NCI-H2081 (cell line): ENCODE measurements at places on chromosomes 13 and 19.
A peak's percentile ranks its signal among the peaks of the same experiment; 100 is the strongest.

DNA sequence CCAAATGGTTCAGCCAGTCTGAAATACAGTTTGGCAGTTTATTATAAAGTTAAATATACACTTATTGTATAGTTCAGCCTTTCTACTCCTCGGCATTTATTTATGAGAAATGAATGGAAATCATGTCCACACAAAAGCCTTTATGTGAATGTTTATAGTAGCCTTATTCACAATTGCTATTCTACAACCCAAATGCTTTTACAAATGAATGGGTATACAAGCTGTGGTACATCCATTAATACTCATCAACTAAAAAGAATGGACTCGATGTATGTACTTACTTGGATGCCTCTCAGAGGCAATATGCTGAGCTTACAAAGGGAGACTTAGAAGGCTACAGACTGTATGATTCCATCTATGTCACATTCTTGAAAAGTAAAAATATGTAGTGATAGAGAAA is 150.7 kb downstream of the NBEA start:
- DNase-seq: no peak

- DNase-seq: no peak
Measured at GRCh38 chr19:28148554-28148953, 1064.4 kb downstream of the UQCRFS1 start.

DNA sequence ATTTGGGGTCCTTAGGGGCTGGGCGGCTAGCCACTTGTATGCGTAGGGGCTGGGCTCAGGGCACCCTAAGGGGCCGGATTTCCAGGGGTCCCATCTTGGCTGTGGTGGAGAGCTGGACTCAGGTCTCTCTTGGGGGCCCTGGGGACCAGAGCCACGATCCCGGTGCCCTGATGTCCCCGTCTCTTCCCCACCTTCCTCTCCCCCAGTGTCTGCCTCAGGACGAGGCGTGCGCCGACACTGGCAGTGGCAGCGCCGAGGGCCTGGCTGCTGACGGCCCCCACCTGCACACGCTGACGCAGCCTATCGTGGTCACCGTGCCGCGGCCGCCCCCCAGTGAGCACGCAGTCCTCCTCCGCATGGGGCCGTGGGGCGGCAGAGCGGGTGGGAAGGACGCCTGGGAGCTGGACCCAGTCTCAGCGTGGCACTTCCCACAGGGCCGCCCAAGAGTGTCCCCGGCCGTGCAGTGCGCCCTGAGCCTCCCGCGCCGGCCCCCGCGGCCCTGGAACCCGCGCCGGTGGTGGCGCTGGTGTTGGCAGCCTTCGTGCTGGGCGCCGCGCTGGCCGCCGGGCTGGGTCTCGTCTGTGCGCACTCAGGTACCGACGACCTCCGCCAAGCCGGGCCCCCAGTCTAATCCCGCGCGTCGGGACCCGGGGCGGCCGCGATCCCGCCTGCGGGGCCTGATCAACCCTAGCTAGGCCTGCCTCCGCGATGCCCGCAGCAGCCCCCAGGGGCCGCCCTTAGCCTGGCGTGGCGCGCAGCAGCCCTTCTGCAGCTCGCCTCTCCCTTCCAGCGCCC is 2.7 kb upstream of the SNAPC2 start:
- peak; percentile 51 for DNase-seq

DNA sequence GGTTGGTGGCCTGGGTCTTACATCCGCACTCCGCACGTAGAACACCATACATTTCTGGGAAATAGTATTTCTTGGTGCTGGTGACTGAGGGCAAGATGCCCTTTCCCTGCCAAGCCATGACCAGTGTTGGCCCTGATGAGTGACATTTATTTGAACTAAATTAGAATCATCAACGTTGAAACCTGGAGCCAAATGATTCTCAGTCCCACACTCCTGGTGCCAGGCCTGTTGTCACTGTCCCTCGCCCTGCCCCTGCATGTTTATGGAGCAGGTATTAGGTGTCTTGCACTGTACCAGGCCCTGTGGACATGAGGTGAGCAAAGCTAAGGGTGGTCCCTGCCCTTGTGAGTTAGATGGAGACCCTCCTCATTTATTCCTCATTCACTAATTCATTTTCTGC is 5.8 kb downstream of the CHST8 start:
- no peak for DNase-seq

- no peak for DNase-seq
Measured at GRCh38 chr13:112969692-112970338, 801 bp downstream of the MCF2L start.

DNA sequence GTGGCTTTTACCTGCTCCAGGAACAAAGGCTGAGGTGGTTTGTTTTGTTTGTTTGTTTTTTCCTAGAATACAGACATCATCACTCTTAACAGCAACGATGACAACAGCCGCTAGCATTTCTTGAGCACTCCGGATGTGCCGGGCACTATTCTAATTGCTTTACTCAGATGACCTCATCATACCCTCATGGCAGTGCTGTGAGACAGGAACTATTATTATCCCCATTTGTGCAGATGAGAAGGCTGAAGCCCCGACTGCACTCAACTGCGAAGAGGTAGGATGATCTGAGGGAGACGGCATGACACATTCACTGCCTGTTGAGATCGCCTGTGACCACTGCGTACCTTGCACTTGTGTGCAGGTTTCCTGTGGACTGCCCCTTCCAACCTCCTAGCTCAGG is 66.5 kb downstream of the CCDC70 start:
- peak; percentile 20 for DNase-seq

DNA sequence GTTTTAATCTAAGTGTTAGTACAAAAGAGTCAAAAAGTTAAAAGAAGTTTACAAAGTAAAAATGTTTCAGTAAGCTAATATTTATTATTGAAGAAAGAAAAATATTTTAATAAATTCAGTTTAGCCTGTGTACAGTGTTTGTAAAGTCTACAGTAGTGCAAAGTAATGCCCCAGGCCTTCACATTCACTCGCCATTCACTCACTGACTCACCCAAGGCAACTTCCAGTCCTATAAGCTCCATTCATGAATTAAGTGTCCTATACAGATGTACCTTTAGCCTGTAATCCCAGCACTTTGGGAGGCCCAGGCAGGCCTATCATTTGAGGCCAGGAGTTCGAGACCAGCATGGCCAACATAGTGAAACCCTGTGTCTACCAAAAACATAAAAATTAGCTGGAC is 24.1 kb upstream of the AKAP11 start:
- DNase-seq: no peak

DNA sequence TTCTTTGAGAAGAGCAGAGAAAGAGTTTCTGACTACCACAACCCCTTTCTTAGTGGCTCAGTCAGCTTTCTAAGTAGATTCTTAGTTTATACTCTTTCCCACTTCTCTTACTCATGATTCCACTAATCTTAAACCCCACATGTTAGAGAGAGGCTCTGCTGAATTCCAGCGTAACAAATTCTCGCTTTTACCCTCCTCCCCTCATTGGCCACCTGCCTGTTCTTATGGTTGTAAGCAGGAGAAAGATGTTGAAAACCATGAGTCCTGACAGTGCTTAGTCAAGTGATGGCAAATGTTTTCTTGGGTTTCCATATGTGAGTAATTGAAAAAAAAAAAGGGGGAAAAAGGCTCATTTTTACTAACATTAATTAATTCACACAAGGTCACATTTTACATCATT is 125.9 kb downstream of the ZDHHC20 start:
- DNase-seq: no peak

GRCh38 chr13:108855737-108856387 is 226.5 kb downstream of the MYO16 start:
- DNase-seq: no peak

DNA sequence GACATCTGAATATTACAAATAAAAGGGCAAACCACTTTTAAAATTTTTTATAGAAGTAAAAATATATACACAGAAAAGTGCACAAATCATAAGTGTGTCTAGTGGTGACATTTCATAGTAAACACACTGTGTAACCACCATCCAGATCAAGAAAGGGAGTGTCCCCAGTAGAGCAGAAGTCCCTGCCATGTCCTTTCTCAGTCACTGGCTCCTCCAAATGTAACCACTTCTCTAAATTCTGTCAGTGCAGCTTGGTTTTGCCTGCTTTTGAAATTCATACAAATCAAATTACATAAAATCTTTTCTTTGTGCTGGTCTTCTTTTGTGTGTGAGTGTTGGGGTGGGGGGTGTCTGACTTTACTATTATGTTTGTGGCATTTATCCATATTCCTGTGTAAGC is 116.5 kb downstream of the RBM26 start:
- no peak for DNase-seq

- no peak for DNase-seq
Measured at GRCh38 chr19:20513189-20513904, 52.2 kb downstream of the ZNF737 start.

DNA sequence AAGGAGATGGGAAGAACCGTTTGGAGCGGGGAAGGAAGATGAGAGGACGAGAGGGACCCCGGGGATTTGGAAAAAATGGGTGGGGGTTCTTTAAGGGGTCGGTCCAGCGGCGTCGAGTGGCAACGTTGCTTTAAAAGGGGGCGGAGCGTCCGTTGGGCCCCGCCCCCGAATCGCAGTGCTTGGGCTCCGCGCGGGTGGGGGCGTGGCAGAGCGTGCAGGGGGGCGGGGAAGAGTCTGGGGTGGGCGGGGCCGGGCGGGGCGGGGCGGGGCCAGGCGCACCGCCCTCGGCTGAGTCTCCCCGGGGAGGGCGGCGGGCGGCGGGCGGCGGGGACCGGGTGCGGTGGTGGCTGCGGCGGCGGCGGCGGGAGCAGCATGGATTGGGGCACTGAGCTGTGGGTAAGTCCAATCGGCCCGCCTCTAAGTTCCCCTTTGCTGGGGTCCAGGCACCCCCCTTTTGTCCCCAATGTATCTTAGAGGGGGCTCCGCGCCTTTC is at the start of gene TRIP10:
TRIP10 (plus strand) TSS at position 291 of the 493 bp plus-strand sequence; CDS start at position 373, 82 bp downstream.
- peak; percentile 58 for DNase-seq

GRCh38 chr13:27393101-27393500 is 31.3 kb upstream of the GTF3A start:
- no peak for DNase-seq

DNA sequence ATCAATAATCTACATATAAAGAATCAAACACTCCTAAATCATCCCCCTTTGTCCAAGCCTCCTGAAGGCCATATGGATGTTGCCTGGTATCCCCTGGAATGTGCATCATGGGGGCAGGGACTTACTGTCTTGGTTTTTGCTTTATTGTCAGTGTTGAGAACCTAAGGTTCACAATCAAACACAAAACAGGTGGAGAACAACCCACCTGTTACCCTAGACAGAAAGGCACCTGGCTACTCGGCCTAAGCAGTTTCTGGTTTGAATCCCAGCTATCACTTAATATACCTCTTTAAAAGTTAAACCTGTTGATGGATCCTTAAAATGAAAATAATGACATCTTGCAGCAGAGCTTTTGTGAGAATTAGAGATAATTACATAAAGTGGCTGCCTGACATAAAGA is 68.9 kb downstream of the DCLK1 start:
- DNase-seq: no peak

DNA sequence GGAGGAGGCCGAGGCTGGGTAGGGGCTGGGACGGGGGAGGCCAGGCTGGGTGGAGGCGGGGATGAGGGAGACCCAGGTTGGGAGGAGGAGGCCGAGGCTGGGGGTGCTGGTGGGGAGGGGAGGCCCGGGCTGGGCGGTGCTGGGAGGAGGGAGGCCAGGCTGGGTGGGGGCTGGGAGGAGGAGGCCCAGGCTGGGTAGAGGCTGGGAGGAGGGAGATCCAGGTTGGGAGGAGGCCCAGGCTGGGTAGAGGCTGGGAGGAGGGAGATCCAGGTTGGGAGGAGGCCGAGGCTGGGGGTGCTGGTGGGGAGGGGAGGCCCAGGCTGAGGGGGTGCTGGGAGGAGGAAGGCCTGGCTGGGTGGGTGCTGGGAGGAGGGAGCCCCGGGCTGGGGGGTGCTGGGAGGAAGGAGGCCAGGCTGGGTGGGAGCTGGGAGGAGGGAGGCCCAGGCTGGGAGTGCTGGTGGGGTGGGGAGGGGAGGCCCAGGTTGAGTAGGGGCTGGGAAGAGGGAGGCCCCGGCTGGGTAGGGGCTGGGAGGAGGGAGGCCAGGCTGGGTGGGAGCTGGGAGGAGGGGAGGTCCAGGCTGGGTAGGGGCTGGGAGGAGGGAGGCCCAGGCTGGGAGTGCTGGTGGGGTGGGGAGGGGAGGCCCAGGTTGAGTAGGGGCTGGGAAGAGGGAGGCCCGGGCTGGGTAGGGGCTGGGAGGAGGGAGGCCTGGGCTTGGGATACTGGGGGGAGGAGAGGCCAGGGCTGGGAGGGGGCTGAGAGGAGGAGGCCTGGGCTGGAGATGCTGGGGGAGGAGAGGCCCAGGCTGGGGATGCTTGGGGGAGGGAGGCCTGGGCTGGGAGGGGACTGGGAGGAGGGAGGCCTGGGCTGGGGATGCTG is 10.7 kb downstream of the TPGS1 start:
- DNase-seq: no peak

DNA sequence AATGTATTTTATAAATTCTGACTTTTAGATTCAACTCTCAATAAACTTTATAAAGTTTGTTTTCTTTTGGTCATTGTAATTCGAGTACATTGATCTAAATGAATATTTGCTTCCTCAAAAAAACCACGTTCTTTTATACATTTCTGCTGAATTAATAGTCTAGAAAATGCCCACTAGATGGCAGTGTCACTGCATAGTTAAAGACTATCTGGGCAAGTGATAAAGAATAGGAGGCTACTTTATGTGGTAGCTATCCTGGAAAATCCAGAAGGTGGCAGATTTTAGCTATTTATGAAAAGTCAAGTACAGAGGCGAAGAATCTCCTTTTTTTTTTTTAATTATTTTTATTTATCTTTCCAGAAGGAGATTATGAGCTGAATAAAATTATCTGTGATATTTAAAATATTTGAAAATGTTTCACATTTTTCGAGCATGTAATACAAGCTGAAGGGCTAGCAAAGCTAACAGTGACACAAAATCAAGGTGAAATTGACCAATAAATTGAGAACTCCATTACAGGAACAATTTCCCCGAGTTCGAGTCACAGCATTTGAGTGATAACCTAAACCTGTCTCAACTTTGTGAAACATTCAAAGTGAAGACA is 221.8 kb downstream of the OLFM4 start:
- DNase-seq: peak; percentile 82

DNA sequence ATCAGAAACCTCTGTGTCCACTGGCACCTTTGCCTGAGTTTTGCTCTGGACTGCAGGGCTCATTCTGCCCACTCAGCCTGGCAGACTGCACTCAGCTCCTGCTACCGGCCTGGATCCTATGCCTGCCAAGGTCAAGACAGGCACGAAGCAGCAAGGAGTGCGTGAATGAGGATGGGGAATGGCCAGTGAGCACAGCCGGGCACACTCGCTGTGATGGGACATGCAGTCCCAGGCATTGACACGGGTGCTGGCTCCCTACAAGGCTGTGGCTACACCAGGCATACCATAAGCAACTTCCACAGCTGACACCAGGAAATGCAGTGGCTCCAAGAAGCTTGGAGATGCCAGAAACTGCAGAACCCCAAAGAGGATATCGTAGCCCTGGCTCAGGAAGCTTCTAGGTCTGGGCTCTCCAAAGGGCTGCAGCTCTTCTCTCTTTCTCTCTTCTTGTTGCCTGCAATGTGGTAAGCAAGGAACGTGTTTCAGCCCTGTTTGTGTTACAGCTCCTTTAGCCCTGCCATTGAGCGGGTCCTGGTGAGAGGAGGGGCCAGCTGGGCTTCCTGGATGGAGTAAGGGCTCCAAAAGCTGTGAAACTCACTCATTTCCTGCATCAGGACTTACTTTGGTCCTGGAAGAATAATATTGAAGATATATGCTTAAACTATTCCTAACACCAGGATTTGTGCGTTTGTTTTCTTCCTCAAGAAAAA is 832.6 kb upstream of the SLITRK5 start:
- DNase-seq: no peak
